ENCODE measurements at places on chromosomes 11 and 22.

DNA sequence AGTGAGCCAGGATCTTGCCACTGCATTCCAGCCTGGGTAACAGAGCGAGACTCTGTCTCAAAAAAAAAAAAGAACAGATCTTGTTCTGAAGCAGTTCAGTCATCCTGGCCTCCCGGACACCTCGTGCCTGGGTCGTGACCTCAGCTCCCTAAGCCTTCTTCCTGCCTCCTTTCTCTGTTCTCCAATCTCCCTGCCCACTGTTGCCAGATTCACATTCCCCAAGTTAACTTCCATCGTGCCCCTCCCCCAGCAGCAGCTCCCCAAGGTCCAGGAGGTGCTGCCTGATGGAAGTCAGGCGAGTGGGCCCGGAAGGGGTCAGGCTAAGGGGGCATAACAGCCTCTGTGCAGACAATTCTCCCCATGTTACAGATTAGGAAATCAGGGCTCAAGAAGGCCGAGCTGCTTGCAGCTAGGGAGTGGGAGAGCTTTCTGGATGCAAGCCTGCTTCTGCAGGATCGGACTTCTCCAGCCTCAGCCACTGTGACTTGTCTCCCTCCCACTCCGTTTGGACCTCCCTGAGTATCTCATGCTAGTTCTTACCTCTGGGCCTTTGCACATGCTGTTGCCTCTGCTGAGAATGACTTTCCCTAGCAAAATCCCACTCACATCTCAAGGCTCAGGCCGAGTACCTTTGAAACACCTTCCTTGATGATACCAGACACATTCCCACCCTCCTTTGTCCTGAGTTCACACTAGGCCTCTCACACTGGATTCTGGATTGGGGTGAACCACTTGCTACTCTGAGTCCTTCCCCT is 14.3 kb upstream of the TMEM184B start:
- DNase-seq, result no peak

DNA sequence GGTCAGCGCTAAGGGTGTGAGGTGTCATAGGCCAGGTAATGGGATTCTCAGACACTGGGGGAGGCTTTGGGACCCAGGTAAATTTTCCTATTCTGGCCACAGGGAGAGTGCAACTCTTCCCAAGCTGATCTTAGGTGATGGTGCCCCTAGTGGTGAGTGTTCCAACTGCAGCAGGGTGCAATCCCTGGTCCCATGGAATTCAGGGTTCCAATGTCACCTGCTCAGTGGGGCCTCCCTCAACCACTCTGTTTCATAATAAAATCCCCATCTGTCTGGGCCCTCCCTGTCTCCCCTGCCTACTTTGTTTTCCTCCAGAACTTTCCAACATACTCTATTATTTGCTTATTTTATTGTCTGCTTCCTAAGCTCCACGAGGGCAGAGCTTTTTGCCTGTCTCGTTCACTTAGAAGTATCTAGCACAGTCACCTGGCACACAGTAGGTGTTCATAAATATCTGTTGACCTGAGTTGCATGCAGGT is 2.9 kb upstream of the SGSM1 start:
- DNase-seq, result peak; percentile 26

DNA sequence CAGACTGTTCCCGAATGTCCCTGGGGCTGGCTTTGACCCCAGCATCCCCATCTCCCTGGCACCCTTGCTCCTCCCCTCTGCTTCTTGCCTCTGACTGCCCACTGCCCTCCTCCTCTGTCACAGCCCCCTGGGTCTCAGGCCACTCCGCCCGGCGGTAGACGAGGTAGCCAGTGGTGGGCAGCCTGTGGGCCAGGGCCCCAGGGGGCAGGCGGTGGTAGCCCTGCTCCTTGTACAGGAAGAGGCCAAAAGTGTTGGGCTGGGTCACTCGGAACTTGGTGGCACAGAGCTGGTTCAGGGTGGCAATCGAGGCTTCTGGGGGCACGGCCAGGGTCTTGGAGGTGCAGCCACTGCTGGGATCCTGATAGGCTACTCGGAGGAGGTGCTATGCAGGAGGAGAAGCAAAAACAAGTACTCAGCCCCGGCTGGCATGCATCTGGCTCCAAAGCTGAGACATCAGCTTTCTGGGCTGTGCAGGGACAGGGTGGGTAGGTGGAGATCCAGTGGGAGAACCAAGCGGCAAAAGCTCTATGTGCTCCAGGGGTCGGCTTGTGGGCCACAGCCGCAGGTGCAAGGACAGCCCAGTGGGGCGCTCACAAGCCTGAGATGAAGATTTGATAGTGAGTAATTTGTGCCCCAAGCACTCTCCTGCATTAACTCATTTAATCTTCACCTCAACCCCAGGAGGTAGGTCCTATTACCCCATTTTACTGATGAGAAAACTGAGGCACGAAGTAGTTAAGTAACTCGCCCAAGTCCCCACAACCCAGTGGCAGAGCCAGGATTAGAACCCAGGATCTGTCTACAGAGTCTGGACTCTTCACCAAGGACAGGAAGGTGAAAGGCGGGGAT is 3.6 kb downstream of the RIN1 start:
- no peak for DNase-seq

GRCh38 chr11:75591966-75592365 is 29.9 kb downstream of the SERPINH1 start:
- DNase-seq, result no peak

- DNase-seq, result no peak
These were observed 2.3 kb downstream of the NAGA start for GRCh38 chr22:42068291-42068690.

- DNase-seq, result no peak
These were observed 414.0 kb upstream of the LUZP2 start for GRCh38 chr11:24082860-24083259.

DNA sequence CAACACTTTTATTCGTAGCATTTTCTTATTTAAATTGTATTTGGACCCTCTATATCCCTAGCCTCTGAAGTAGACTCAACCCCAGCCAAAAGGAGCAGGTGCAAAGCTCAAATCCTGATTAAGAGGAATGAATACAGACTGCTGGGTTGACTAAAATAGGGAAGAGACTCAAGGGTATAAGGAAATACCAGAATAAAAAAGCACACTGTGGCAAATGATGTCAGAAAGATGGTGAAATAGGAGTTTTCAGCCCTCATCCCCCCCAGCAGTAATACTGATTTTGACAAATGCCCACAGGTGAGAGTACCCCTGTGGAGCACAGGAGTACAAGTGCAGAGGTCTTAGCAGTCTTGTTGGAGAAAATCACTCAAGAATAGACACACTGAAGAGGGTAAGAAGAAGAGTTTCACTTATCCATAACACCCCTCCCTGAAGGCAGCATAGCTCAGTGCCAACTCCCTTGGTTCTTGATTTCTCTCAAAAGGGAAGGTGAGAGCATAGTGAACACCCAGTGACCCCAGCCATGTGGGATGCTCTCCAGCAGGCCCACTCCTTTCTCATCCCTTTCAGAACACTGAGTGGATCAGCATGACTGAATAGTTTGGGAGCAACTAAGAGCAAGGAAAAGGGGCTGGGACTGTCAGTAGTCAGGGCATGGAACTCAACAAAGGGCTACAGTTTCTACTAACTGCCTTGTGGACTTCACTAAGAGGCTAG is 71.7 kb downstream of the TBC1D22A start:
- DNase-seq, result no peak

Data from iris pigment epithelial cell (primary cell).